ENCODE measurements at places on chromosomes 16 and 17.

GRCh38 chr16:51149721-51150164, 1.3 kb downstream of the SALL1 start:
- no peak for DNase-seq

- DNase-seq, result no peak
Observed at GRCh38 chr17:55822028-55822427, 71.2 kb downstream of the PCTP start.

- DNase-seq, result no peak
Observed at GRCh38 chr16:81717662-81718189, 61.4 kb upstream of the PLCG2 start.

- no peak for DNase-seq
Observed at GRCh38 chr17:10162096-10162495, 36.3 kb downstream of the GAS7 start.
